ENCODE measurements at places on chromosomes 2 and 18. TPM values are rescaled to one million over a fixed set of nuclear protein-coding genes. Genes with fewer than 3 reads are reported as not detected.

The NEUROD1 gene
- polyA plus RNA-seq = 3.3 TPM

The C1GALT1C1L gene
- not detected for polyA plus RNA-seq

The CNNM3 gene
- 21.5 TPM for polyA plus RNA-seq

The DPP4 gene
- polyA plus RNA-seq = 0.20 TPM

The SOX11 gene
- 14.3 TPM for polyA plus RNA-seq

The BAZ2B gene
- polyA plus RNA-seq = 14.7 TPM

The GATA6 gene
- polyA plus RNA-seq = not detected

The SERPINB4 gene
- not detected for polyA plus RNA-seq

The RANBP2 gene
- 10.2 TPM for polyA plus RNA-seq

The RAB27B gene
- 0.17 TPM for polyA plus RNA-seq

The ALK gene
- polyA plus RNA-seq = 0.41 TPM
